GM19239 (cell line): ENCODE measurements at places on chromosomes 3 and 15.

DNA sequence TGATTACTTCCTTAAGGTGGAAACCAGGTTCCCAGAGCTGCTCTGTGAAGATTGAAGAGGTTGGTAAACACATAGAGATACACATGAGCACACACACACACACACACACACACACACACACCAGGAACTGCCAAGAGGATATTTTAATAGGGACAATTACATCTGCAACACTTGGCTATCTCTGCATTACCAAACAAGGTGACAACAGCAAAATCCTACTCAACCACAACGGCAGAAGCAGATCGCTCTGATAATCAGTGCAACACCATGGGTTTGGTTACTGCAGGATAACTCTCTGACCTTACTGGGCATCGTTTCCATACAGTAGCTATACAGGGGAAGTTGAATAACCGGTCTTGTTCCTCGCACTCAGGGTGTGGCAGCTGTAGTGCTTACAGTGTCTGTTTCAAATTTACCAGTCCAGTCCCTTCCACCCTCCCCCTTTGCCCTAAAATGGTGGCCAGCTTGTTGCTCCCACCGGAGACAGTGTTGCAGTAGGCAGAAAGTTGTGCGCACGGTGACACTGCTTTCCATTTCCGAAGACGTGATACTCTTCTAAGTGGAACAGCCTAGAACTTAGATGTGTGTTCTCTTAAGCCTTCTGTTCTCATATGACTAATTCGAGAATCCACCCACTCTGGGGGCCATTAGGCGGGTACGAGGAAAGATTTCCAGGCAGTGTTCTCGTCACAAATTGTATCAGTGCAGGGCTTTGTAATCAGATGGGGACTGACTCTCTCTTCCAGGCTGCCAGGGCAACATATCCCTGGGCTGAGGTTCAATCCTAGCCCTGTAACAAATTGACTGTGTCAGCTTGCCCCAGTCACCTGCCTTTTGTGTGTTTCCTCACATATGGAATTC lies 176.2 kb downstream of the P3H2 start:
- no peak for DNase-seq

DNA sequence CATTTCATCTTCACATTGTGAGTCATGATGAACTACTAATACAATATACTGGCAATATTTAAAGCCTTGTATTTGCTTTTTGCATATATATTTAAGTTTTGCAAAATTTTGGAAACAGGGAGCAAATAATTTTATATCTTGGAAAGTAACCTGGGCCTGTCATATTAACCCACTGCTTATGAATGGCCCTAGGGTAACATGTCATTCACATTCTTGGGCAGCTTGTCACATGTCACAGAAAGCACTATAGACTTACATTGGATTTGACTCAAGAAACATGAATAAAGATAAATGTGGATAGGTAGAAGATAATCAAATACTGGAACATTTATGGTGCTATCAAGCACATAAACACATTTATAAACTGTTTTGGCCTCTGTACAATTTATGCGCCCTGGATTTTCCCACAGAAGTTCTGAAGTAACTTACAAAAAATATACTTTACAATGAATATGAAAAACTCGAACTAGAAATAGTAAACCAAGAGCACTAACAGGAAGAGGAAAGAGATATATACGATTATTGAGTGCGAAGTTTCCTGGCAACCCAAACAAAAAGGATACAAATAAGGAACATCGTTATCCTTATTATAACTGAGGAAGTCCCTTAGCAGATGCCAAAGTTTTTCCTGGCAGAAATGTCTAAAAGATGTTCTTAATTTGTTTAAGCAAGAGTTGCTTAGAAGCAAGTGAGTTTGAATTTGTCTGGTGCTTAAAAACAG lies 257.2 kb downstream of the RBMS3 start:
- DNase-seq: no peak

GRCh38 chr3:59313365-59313764 lies 263.5 kb upstream of the CFAP20DC start:
- peak; percentile 17 for DNase-seq

DNA sequence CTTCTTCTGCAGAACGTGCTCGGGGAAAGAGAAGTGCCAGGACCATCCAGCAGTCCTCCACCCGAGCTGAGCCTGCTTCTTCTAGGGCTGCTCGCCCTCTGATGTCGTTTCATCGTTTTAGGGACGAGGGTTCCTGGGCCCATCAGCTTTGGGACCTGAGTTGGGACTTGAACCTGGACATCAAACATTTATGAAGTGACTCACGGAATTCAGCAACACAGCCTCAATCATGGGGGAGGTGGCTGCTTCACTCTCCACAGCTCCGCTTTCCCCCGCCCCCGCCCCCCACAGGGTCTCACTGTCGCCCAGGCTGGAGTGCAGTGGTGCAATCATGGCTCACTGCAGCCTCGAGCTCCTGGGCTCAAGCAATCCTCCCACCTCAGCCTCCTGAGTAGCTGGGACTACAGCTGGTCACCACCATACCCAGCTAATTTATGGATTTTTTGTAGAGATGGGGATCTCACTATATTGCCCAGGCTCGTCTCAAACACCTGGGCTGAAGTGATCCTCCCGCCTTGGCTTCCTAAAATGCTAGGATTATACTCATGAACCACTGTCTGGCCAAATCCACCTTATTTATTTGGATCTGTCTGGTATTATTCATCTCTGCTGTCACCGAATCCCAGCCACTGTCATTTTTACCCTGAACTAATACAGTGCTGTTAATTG lies 725 bp upstream of the SCAMP2 start:
- DNase-seq: no peak

GRCh38 chr3:190581041-190581541 lies 67.2 kb downstream of the IL1RAP start:
- no peak for DNase-seq

- DNase-seq: no peak
These were observed 515.2 kb upstream of the CCDC54 start for GRCh38 chr3:106862067-106862466.

DNA sequence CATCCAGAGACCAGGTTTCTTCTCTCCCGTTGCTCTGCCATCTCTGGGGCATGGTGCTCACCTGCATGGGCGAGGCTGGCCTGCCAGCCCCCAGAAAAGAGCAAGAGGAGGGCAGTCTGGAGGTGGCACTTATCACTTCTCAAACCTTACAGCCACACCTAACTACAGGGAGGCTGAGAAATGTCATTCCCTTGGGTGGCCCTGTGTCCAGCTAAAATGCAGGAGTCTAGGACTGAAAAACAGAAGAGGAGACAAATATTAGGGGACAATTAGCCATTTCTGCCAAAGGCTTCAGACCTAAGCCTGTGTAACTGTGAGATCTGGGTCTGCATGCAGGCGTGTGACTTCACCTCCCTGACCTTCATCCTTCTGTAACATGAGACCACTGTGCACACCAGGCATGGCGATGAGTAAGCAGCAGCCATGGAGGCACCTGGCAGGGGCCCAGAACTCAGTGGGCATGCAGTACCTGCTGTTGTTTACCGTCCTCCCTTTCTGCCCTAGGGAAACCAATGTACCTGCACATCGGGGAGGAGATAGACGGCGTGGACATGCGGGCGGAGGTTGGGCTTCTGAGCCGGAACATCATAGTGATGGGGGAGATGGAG lies 83.4 kb downstream of the MESD start:
- DNase-seq: no peak

GRCh38 chr15:65310431-65311137 lies 6.1 kb downstream of the RNU5B-1 start:
- DNase-seq: no peak

GRCh38 chr3:69321301-69322157 lies 64.4 kb downstream of the FRMD4B start:
- no peak for DNase-seq

DNA sequence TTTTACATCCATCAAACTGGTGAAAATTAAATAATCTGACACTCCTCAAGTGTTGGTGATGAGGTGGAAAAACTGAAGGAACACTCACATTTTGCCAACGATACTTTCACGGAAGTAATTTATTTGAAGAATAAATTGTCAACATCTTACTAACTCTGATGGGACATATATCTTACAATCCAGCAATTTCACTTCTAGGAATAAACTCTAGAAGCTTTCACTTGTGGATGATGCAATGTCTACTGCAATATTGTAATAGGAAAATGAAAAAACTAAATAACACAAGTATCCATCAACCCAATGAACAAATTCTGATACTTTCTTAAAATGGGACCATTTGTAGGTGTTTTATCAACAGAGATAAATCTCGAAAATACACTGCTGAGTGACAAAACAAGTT lies 16.2 kb upstream of the LIPC start:
- no peak for DNase-seq

- DNase-seq: no peak
These were observed 31.5 kb upstream of the FBXL22 start for GRCh38 chr15:63565536-63566186.

DNA sequence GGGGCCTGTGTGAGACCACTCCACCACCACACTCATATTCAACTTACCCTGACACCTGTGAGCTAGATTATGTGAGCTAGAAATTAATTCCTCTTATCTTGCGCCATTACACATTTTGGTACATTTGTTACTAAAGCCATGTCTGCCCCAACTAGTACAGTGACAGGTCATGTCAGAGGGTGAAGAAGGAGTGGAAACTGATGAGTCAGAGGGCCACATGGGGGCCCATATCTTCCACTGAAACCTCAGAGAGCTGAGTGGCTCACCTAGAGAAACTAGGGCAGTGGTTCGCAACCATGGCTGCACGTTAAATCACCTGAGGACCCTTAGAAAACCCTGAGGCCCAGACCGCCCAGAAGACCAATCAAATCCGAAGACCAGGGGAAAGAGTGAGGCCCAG lies 15.7 kb upstream of the MEF2A start:
- DNase-seq: no peak

DNA sequence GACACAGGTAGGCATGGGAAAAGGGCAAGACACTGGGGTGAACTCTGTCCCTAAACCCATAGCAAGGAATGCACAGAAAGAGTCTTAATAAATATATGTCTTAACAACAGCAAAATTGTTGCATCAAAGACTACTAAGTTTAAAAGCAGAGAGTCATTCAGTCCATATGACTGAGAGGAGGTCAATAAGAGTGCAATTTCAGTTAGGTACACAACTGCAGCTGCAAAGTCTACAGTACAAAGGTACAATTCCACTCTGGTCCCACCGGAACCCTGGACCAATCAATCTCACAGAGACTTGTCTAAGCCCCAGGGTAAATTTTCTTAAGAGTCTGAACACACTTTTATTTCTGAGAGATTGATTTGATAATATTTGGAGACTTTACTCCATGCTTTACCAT lies 6.9 kb downstream of the CP start:
- DNase-seq: no peak

- DNase-seq: no peak
These were observed 2.6 kb upstream of the WDR6 start for GRCh38 chr3:49004352-49005302.

GRCh38 chr15:39596358-39597051 lies 15.6 kb downstream of the THBS1 start:
- no peak for DNase-seq

GRCh38 chr3:98325055-98325454 lies 28.6 kb upstream of the OR5K4 start:
- no peak for DNase-seq

- DNase-seq: no peak
These were observed 114.2 kb downstream of the PGPEP1L start for GRCh38 chr15:98893401-98893800.

- no peak for DNase-seq
These were observed 73.9 kb upstream of the PRICKLE2 start for GRCh38 chr3:64299206-64299605.

DNA sequence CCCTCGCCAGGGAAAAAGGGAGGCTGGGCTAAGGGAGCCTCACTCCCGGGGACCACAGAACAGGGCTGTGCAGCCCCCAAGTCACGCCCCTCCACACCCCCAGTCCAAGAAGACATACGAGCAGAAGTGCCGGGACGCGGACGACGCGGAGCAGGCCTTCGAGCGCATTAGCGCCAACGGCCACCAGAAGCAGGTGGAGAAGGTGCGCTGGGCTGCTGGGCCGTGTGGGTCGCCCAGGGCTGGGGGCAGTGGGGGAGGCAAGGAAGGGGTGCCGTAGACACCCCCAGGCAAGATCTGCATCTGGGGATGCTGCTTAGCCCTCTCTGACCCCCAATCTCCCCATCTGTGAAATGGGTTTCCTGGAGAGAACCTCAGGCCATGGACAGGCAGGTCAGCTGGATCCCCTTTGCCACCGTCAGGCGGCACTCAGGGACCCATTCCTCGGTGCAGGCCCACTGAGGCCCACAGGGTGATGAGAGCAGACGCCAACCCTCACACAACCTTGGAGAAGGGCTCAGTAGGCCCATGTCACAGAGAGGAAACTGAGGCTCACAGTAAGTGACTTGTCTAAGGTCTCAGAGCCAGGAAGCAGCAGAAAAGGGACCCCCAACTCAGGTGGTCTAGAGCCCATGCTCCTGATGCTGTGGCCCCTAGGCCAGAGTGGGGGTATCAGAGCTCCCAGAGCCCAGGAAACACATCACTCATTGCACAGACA lies 33.7 kb downstream of the PSTPIP1 start:
- no peak for DNase-seq

DNA sequence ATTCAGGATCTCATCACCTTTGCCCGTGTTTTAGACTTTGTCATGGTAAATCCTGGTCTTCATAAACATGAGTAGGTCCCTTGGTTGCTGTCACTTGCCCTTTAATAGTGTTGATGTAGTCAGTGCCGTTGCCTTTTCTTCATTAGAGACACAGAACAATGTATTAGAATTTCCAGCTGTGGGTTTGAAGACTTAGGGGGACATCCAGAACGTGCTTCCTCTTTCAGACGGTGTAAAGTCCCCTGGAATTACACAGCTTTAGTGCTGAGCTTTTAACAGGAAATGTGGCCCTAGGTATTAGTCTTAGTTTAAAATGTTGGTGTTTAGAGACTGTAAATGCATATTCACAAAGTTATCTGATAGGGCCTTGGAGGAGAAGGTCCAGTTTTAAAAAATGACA lies 8.8 kb upstream of the LRCH3 start:
- DNase-seq: no peak

DNA sequence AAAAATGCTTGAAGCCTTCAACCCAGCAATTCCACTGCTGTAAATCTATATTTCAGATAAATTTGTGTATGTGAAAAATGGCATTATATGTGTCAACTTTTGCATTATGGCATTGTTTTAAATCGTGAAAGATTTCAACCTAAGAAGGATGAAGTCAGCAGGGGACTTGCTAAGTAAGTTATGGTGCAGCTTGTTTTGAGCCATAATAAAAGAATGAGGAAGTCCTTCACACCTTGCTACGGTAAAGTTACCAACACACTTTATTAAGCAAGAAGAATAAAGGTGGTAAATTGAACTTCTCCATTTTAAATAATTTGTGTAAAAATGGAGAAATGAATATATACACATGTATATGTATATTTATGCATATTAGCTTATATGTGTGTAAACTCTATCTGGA lies 371.4 kb downstream of the ROBO2 start:
- no peak for DNase-seq

- DNase-seq: no peak
These were observed 747 bp downstream of the PDCD6IP start for GRCh38 chr3:33799202-33799551.

GRCh38 chr15:99343881-99344551 lies 92.7 kb downstream of the LRRC28 start:
- no peak for DNase-seq

GRCh38 chr15:92981333-92981732 lies 81.2 kb downstream of the CHD2 start:
- no peak for DNase-seq

GRCh38 chr3:32896143-32896542 lies 55.3 kb upstream of the CCR4 start:
- no peak for DNase-seq

- no peak for DNase-seq
These were observed 33.4 kb upstream of the INSYN1 start for GRCh38 chr15:73786538-73786937.

- DNase-seq: no peak
These were observed 185.2 kb upstream of the GADL1 start for GRCh38 chr3:31079689-31080088.

GRCh38 chr3:25038922-25039321 lies 389.1 kb upstream of the RARB start:
- no peak for DNase-seq
